ENCODE measurements at places on chromosomes 2 and 18.

DNA sequence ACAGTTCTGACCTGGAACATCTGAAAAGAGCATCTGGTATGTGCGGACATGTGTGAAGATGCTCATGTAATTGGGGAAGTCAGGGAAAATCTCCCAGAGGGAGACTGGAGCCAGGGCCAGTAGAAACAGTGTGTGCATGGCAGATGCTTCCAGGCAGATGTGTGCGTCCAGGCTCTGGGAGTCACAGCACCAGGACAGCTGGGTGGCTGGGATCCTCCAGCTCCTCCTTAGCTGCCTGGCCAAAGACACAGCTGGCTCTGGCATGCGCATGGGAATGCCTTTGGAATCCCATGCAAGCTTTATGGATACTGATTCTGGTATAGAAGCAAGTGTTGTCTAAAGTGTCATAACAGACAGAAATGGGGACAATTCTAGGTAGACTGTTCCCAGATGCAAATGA, 369.7 kb downstream of the INSIG2 start:
- DNase-seq = no peak

DNA sequence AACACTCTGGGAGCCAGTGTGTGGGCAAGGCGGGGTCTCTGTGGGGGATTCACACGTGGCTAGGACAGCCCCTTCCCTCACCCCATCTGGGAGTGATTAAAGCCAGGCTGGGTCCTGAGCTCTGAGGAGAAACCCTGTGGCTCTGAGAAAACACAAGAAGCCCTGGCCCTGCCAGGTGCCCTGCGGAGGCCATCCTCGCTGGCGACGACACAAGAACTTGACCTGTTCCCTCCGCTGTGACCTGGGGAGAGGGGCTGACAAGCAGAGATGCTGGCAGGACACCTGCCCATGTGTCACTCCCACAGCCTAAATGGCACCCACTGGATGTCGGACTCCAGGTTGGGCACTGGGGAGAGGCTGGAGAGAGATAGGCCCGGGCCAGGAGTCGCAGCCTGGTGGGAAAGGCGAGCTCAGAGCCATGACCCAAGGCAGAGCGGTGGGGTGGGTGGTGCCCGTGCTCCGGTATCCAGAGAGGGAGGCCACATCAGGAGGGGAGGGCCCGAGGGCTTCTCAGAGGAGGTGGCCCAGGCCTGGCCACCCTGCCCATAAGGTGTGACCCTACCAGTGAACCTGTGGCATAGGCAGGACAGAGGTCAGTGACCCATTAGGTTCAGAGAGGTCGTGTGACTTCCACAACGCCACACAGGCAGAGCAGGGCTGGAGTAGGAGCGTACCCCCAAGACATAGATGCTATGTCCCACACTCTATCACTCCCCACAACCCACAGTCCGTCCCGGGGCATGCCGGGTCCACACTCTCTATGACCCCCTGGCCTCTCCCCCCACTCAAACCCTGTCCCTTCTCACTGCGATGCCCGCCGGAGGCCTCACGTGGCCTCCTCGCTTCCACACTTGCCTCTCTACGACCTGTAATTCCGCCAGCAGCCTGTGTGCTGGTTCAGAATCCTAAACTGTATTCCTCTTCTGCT, 59.4 kb upstream of the HPCAL1 start:
- DNase-seq = no peak

DNA sequence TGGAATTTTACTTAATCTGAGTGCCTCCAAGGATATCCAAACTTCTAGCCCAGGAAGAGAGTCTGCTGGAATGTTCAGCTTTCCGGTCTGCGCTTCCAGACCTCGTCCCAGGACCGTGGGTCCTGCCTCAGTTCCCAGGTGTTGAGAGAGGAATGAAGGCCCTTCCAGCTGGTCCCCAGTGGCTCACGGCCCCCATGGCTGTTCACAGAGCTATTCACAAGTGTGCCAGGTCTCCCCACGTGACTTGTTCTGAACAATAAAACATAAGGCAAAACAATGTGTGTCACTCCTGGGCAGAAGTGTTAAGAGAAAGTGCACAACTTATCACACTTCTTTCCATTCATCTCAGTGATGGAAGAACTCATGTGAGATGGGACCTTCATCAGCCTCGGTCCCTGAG, 20.1 kb upstream of the TEX51 start:
- DNase-seq = no peak

DNA sequence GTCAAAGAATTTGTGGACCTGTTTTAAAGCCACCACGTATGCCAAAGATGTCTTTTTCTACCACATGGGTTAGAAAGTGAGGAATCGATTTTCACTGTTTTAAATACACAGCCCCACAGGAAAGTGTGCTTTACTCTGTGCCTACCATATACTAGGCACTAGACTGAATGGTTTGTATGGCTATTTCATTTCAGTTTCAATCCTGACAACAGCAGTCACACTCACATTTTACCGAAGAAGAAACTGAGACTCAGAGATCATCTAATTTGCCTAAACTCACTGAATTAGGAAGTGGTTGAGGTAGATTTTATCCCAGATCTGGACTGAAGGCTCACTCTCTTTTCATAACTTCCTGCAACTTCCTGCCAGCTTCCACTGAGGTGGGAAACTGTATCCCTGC, 176.4 kb downstream of the ALK start:
- DNase-seq = no peak

GRCh38 chr2:120678926-120679325, 56.7 kb upstream of the GLI2 start:
- no peak for DNase-seq

- DNase-seq = no peak
Measured at GRCh38 chr18:62778976-62779869, 63.9 kb downstream of the PHLPP1 start.

DNA sequence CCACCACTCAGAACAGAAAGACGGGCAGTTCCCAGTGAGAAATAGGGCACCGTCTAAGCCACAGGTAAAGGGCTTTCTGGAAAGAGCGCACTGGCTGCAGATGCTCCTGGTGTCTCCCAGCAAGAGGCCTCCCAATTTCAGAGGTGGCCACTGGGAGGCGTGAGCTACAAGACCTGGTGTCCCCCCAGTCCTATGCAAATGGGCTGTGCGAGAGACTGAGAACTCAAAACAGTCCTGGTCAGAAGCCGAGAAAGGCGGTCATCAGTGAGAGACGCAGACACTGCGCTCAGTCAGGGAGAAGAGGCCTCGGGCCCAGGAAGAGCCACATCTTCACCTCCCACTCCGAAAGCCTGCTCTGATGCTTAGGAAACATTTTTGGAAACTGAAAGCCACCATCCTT, 179.5 kb downstream of the EIPR1 start:
- DNase-seq = no peak

GRCh38 chr2:15182275-15182674, 378.9 kb downstream of the NBAS start:
- DNase-seq = no peak

GRCh38 chr2:234392041-234392615, 104.8 kb downstream of the ARL4C start:
- DNase-seq = no peak

DNA sequence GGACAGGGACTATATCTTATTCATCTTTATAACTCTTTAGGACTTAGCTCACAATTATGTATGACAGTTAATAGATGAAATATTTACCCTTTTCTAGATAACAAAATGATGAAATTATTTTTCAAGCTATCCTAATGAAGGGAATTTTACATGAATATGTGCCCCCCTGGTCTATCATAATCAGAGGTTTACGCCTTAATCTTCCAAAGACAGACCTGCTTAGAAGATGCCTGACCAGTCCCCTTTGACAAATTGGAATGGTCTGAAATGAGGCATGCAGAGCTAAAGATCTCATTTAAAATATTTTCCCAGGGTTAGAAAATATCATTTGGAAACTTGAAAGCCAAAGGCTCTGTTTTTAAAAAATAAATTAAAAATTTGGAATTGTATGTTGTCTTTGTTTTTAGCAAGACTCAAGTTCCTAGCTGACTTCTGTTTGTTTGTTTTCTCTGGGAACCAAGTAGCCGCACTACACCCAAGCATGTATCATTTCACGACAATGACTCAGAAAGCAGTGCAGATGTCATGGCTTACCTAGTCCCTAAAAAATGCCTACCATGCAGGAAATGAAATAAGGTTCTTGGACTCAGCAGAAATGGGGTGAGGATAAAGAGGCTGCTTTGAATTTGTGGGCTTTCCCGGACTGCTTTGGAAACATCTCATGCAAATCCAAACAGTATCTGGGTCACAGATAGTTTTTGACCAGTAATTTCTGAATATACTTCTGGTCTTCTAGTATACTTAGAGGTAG, 162.1 kb downstream of the ZEB2 start:
- no peak for DNase-seq

GRCh38 chr2:146874260-146874658, 970.6 kb upstream of the ACVR2A start:
- no peak for DNase-seq

DNA sequence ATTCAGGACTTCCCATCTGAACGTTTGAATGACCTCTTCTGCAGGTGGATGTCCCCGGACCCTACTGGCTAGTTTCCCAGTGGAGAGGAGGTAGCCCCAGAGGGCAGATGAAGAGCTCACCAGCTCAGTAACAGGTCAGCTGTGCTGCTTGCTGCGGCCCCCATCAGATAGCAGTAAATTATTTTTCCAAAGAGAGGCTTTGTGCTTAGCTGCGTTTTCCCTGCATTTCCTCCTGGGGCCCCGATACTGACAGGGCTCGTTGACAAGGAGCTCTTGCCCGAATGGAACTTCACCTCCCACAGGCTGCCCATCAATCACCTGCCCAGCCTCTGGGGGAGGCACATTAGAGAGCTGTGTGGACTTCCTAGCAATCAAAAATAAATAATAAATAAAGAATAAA, 185.8 kb downstream of the DOK6 start:
- no peak for DNase-seq

GRCh38 chr2:204251158-204251997, 293.9 kb upstream of the PARD3B start:
- DNase-seq = no peak

GRCh38 chr2:209661286-209661894, 110.2 kb upstream of the UNC80 start:
- DNase-seq = no peak

- no peak for DNase-seq
Measured at GRCh38 chr2:47867205-47867604, 39.1 kb downstream of the FBXO11 start.

DNA sequence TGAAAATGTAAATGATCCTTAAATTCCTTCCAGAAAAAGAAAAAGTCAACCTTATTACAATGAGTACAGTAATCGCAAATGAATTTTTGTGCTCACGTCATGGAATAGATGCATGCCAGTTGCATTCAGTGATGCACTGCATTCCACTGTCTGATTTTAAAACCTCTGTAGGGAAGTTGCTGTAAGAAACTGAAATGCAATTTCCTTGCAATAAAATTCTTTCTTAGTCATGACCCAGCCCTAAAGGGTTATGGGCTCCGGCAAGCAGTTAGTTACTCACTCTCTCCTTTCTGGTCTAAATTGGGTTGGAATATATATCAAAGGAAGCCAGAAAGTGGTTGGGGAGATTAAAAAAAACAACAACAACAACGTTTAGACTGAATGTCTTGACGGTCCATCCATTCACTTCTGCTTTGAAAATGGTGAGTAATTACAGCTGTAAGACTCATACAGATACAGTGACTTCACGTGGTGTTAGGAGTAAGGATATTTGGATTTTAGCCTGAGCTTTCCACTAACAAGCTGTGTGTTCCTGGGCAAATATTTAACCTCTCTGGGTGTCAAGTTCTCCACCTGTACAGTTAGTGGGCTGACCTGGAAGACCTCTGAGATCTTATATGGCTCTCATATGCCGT, 8.6 kb upstream of the RND3 start:
- DNase-seq = no peak

DNA sequence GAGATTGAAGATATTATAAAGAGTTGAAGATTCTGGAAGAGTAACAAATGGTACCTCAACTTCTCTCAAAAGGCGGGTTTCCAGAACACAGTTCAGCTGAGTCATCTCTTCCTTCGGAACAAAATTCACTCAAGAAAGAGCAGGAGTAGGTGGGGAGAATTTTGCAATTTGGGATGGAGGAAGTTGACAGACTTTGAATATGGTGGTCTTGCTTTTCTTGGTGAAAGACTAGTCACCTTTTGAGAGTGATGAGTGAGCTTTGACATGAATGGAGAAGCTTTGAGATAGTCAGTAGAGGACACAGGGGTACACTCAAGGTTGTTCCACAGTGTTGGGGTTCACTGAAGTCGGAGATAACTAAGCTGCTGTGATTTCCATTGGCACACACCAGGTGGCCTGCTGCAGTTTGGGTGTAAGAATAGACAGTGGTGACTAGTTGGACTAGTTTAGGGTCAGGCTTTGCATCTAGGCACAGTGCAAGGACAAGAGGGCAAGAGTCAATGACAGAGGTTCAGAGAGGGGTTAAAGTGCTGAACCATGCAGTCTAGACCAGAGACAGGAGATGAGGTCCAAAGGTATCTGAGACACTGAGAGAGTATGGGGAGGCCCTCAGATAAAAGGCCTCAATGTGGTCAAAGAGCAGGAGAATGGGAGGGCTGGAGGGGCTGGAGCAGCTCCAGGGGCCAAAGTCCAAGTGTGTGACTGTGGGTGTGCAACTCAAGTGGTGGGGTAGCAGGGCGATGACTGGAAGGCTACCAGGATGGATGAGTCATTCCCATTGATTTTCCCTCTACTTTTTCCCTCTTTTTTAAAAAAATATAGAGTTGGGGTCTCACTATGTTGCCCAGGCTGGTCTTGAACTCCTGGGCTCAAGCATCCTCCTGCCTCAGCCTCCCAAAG, 7.7 kb downstream of the CCL20 start:
- DNase-seq = no peak

DNA sequence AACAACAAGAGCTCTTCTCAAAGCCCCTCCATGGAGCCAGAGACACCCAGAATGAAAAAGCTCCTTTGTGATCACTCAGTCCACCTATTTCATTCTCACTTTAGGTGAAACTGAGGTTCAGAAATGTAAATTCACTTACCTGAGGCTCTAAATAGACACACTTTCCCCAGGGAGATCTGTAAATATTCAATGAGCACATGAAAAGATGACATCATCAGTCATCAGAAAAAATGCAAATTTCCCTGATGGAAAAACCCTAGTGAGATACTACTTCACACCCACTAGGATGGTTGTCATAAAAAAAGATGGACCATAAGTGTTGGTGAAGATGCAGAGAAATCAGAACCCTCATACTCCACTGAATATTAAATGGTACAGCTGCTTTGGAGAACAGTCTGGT, 339.2 kb downstream of the EN1 start:
- no peak for DNase-seq

GRCh38 chr2:124121760-124122275, 96.7 kb downstream of the CNTNAP5 start:
- DNase-seq = no peak

DNA sequence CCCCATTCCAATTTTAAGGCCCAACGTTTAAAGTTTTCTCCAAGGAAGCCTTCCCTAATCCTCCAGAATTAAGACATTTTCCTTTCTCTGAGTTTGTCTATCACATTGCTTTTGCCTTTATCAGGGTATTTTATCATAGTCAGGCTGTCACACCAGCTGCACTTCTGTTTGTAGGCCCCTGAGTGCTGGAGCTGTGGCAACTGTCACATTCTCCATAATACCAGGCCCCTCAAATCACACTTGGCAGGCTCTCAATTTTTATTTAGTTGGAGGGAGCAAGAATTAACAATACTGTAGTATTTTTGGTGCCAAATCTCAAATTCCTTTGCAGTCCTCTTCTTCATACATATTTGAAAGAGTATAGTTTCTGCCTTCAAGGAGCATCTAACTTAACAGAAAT, 122.2 kb downstream of the FSHR start:
- no peak for DNase-seq

GRCh38 chr2:100145893-100146656, 3.7 kb upstream of the AFF3 start:
- DNase-seq = no peak
